Adrenal gland (tissue), 19 donors: ENCODE measurements at places on chromosomes 1 and 21. TPM values are rescaled to one million over a fixed set of nuclear protein-coding genes. Genes with fewer than 3 reads are reported as not detected.

Gene ADORA1
- total RNA-seq = 1.7 TPM

Gene ASTN1
- total RNA-seq = 46.1 TPM

Gene C4BPB
- 0.37 TPM for total RNA-seq

Gene FCN3
- 83.3 TPM for total RNA-seq

Gene KCNN3
- total RNA-seq = 1.3 TPM

Gene RAP1GAP
- 123 TPM for total RNA-seq

Gene SERINC2
- 22.4 TPM for total RNA-seq

DNA sequence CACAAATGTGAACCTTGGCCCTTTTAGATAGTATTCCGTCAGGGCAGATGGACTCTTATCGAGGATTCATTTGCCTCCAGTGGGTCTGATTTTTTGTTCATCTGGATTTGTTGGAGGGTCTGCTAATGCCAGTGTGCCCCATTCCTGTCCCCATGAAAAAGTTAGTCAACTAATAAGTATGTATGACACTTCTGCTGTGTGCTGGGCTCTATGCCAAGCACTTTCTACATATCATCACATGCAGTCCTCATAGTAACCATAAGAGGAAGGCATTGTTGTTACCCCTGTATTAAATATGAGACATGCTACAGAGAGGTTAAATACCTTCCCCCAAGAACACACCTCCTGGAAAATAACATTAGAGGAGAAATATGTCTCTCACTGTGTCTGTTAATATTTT lies 46.6 kb upstream of the MAB21L3 start:
- DNase-seq = no peak

GRCh38 chr1:220371324-220371723 lies 99.1 kb upstream of the RAB3GAP2 start:
- no peak for DNase-seq

- DNase-seq = no peak
These were observed 125.0 kb upstream of the HOOK1 start for GRCh38 chr1:59689730-59690129.

DNA sequence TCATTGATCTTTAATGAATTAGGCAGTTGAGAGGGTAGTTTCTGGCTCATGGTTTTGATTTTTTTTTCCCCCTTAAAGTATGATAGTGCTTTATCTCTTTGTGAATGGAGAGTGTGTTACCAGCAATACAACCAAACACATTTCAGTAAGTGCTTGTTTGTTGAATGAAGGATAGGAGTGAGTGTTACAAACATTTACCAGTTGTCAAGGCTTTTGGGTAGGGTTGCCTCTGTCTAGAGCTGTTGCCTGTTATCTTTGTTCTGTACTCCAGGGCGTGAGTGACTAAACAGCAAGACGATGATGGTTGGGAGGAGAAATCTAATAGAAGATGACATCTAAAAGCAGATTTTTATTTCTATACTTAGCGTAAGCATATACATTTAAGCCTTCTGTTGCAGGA lies 21.5 kb downstream of the MAP3K7CL start:
- no peak for DNase-seq

DNA sequence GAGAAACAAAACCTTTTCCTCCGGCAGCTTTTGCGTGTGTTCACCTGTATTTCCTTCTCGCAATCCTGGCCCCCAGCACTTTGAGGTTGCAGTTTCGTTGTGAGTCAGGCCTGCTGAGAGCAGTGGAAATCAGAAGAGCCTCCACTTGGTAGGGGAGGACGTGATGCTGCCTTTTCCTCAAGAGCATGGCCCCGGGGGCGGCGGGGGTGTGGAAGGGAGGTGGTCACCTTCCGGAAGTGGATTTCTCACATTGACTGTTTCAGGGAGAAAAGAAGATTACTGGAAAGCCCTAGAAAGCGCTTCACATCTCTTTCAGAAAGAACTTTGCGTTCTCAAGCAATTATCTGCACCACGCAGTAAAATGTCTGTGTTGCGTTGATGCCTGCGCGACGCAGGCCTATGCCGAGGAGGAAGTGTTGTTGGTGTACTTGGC lies 12.2 kb upstream of the IL10 start:
- no peak for DNase-seq

- DNase-seq = no peak
These were observed 16.7 kb upstream of the COL6A2 start for GRCh38 chr21:46081022-46081861.

DNA sequence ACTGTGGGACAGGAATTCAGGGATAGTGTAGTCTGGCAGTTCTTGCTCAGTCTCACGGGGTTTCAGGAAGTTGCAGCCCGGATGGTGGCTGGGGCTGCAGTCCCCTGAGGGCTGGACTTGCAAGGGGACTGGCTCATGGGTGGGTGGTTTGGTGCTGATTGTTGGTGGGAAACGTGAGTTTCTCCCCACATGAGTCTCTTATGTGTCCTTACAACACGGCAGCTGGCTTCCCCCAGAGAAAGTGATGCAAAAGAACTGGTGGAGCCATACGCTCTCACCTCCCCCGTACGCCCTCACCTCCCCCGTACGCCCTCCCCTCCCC lies 64.9 kb downstream of the EVA1C start:
- no peak for DNase-seq

DNA sequence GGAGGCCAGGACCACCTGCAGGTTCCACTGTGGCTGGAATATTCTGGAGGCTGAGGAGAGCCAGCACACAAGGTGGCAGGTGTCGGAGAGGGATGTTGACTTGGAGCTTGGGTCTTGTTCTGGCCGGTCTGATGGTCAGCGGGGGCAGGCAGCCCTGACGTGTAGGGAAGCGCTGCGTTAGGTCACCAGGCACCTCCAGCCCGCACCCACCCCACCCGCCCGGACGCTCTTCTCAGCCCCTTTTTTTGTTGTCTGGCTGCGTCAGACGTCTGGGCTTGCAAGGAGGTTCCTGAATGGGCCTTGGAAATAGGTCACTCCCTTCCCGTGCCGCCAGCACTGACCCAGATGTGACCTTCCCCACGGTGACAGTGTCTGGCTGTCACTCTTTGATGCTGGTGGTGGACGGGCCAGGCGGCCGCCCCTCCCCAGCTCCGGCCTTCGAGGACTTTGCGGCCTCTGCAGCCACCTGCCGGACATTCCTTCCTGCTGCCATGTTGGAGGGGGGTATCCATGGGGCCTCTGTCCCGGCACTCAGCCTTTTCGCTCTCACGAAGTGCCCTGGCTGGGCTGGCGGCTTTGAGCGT lies 30.1 kb downstream of the SPSB1 start:
- peak; percentile 58 for DNase-seq

GRCh38 chr1:68136187-68136586 lies 85.8 kb upstream of the DIRAS3 start:
- no peak for DNase-seq
